ENCODE measurements at places on chromosomes 7 and 10. TPM values are rescaled to one million over a fixed set of nuclear protein-coding genes. Genes with fewer than 3 reads are reported as not detected.
A peak's percentile ranks its signal among the peaks of the same experiment; 100 is the strongest.

DNA sequence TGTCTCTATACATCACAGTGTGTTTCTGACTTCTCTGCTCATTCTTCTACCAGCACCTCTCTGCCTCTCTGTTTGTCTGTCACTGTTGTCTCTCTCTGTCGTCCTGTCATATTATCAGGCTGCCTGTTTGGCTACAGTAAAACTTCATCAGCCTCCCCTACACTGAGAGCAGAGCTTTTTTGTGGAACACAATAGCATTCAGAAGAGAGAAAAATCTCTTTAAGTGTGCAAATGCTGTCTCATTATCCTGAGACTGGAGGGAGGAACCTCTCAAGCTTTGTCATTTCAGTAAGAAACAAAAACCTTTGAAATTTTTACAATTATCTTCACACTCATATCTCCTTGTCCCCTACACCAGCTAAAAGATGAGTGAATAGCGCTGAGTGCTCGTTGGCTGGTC is 148.4 kb downstream of the PLPP4 start:
- no peak for DNase-seq

Gene DNAJC2
- 55.8 TPM for polyA plus RNA-seq

Gene OR2A7
- polyA plus RNA-seq = not detected

GRCh38 chr7:92725161-92725925 is 111.0 kb downstream of the CDK6 start:
- DNase-seq = no peak

DNA sequence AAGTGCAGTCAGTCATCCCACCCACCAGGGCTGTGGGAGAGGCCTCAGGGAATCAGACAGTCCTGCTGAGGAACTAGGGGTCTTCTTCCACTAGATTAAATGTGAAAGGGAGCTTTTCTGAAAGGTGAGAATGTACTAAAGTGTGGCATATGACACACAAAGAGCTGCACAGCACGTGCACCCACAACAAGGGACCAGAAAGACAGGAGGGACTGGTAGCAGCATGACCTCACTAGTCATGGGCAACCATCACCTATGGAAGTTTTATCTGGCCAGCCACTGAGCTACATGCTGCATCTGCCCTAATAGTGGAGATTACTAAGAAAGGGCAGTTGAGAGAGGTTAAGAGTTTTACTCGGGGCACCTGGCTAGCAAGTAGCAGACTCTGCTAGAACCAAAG is 204.4 kb upstream of the AOAH start:
- no peak for DNase-seq

- no peak for DNase-seq
Measured at GRCh38 chr10:51090190-51090589, 15.9 kb downstream of the PRKG1 start.

DNA sequence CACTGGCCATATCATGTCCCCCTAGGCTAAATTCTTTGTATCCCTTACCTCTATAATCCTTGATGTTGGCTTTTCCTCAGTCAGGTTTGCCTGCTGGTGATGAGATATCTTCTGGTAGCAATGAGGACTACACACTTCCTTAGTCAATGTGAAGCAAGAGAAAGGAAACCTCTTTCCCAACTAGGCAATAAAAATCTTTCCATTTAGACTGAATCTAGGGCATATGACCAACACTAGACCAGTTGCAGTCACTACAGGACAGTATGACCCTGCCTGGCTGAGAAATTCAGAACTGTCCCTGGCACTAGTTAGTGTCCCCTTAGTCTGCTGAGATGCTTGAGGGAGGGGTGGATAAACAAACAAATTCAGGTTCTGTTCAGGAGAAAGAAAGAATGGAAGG is 142.6 kb downstream of the RNLS start:
- no peak for DNase-seq

DNA sequence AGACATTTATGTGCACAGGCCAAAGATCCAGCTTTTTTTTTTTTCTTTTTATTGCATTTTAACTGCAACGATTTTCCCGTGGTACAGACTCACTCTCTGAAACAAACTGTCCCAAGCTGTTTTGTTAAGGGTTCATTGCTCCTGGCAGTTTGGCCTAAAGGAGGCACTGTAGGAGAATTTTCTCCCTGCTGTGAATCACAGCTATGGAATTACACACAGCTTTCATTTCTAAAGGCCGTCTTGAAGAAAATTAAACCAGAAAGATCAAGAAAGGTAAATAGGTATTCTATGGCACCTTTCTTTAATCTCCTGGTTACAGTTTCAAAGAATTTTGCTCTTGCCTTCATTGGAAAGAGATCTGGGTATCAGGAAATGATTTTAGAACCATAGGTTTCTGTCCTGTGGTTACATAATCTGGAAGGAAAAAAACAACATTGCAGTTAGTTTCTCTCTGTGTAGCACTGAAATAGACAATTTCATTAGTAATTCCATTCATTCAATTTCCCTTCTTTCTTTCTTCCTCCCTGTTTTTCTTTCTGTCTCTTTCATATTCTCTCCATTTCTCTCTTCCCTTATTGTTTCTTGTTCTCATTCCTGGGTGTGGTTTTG is 51.2 kb downstream of the PDK4 start:
- DNase-seq = peak; percentile 68

Gene FAM24B
- 16.8 TPM for polyA plus RNA-seq

DNA sequence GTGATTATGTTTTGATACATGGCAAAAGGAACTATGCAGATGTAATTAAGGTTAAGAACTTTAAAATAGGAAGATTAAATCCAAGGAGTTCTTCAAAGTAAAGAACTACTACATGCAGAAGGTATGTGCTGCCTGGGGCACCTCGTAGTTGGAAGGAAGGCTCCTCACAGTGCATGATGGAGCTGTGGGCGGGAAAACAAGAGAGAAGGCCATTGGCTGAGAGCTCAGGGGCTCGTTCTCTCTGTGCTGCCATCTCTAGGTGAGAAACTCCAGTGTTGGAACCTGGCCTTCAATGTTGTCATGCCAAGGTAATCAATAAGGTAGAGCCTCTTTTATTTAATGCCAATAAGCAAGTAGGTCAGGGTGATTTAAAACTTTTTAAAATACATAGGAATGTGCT is 391.4 kb upstream of the ETV1 start:
- no peak for DNase-seq

DNA sequence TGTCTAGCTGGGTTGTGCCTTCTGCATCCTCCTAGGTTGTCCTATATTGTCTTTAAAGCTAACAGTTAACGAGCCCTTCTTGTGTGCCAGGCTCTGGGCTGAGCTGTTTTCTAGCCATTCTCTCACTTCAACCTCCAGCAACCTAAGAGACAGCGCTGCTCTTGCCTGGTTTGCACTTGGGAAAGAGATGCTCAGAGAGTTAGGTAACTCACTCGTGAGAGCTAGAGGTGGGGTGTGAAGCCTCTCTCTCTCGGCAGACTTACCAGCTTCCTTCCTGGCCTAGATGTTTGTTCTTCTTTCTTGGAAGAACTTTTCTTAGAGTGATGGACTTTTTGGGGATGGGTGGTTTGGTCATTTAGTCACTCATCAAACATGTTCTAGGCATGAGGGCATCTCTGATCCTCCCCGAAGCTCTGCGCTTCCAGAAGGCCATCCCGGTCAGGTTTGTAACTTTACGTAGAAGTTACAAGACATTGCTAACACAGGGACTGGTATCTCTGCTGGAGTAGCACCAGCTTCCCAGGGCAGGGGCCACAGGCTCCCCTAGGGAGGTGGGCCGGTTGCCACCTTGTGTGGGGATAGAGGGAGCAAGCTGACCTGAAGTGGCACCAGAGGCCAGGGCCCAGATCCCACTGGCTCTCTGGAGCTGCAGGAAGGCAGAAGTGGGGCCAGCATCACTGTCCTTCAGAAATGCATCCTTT is 14.3 kb downstream of the TSPAN15 start:
- no peak for DNase-seq

Gene AOAH
- not detected for polyA plus RNA-seq

- no peak for DNase-seq
Measured at GRCh38 chr10:6648894-6649720, 69.0 kb upstream of the PRKCQ start.

- DNase-seq = no peak
Measured at GRCh38 chr10:28385748-28386502, 83.1 kb upstream of the MPP7 start.

Gene OR2A12
- not detected for polyA plus RNA-seq

GRCh38 chr10:42979181-42979580 is 97.7 kb upstream of the RET start:
- DNase-seq = no peak

GRCh38 chr7:36310897-36311296 is 78.8 kb upstream of the ANLN start:
- no peak for DNase-seq

- DNase-seq = peak; percentile 9
Measured at GRCh38 chr10:36494371-36494770, 631.0 kb upstream of the ANKRD30A start.

- DNase-seq = no peak
Measured at GRCh38 chr10:35378541-35379210, 42.4 kb downstream of the CCNY start.

Gene AZGP1
- polyA plus RNA-seq = not detected

Gene OR13A1
- not detected for polyA plus RNA-seq

- no peak for DNase-seq
Measured at GRCh38 chr10:125023255-125023654, 81.3 kb downstream of the ZRANB1 start.

- DNase-seq = no peak
Measured at GRCh38 chr10:78328592-78329404, 295.1 kb downstream of the RPS24 start.

GRCh38 chr10:99850021-99850766 is 67.8 kb downstream of the ABCC2 start:
- DNase-seq = no peak

DNA sequence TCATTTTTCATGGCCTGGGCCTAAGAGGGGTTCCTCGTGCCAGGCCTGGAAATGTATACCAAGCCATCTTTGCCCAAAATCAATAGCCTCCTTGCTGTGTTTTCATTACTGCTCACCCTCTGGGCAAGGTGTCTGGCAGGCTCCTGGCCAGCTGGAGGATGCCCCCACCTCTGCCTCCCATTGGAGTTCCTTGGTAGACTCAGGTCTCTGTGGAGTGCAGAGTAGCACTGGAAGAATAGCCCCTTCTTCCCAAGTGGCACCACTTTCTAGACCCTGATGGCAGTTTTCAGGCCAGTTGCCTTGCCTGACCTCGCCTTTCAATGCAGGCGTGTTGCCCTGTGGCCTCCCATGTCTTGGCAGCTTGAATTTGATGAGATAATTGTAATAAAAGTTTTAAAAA is 55.7 kb upstream of the AQP1 start:
- DNase-seq = no peak

- no peak for DNase-seq
Measured at GRCh38 chr7:123346766-123347165, 147.0 kb upstream of the SLC13A1 start.

Gene ABCB4
- not detected for polyA plus RNA-seq

Gene TRIL
- not detected for polyA plus RNA-seq

Gene CALN1
- polyA plus RNA-seq = not detected

DNA sequence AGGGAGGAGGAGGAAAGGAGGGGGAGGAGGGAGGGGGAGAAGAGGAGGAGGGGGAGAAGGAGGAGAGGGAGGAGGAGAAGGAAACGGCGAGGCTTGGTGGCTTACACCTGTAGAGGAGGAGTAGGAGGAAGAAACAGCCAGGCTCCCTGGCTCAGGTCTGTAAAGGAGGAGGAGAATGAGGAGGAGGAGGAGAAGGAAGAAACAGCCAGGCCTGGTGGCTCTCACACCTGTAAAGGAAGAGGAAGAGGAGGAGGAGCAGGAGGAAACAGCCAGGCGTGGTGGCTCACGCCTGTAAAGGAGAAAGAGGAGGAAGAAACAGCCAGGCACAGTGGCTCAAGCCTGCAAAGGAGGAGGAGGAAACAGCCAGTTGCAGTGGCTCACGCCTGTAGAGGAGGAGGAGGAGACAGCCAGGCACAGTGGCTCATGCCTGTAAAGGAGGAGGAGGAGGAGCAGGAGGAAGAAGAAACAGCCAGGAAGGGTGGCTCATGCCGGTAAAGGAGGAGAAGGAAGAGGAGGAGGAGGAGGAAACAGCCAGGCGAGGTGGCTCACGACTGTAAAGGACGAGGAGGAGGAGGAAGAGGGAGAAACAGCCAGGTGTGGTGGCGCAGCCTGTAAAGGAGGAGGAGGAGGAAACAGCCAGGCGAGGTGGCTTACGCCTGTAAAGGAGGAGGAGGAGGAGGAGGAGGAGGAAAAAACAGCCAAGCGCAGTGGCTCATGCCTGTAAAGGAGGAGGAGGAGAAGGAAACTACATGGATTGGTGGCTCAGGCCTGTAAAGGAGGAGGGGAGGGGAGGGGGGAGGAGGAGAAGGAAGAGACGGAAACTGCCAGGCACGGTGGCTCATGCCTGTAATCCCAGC is 14.9 kb upstream of the CRCP start:
- DNase-seq = peak; percentile 92

- DNase-seq = no peak
Measured at GRCh38 chr7:15801551-15801950, 115.1 kb upstream of the MEOX2 start.

DNA sequence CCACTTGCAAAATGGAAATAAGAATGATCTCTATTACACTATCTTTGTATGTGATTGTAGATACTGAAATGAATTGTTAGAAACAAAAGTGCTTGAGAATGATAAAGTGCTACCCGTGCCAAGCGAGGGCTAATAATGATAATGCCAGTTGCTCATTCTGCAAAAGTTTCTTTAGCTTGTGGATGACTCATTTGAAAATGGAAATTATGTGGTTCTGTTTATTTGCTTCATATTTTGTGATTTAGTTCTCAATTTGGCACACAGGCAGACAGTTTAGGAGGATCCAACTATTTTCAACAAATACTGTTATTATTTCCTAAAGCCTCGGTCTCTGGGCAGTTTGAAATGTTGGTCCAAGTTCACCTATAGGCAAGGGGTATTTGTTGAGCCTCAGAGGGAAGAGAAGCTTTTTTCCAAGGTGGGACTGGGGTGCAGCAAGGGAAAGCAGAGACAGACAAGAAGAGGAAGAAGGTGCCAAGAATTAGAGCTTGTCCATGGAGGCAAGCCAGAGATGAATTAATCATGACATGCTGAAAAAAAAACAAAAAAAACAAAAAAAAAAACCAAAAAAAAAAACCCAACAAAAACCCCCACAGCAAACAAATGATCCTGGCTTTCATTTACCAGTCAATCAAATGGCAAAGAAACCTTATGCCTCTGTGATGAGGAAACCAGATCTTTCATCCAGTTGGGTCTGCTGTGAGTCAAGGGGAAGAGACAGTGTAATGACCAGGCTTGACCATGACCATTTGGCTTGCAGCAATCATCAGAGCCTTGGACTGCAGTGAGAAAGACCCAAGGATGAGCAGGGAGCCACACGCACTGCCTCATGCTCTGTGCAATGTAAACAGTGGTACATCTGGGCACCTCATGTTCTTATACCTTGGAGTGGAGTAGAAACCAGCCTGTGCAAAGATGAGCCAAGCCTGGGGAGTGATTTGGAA is 285.0 kb upstream of the HABP2 start:
- DNase-seq = no peak

Gene TPK1
- polyA plus RNA-seq = 1.4 TPM

GRCh38 chr7:88226886-88227516 is 7.2 kb upstream of the SRI start:
- peak; percentile 94 for DNase-seq

All from A549 (cell line).